ENCODE measurements at places on chromosomes 6 and 20.

- DNase-seq: no peak
Measured at GRCh38 chr20:59125836-59126235, 37.8 kb upstream of the ZNF831 start.

DNA sequence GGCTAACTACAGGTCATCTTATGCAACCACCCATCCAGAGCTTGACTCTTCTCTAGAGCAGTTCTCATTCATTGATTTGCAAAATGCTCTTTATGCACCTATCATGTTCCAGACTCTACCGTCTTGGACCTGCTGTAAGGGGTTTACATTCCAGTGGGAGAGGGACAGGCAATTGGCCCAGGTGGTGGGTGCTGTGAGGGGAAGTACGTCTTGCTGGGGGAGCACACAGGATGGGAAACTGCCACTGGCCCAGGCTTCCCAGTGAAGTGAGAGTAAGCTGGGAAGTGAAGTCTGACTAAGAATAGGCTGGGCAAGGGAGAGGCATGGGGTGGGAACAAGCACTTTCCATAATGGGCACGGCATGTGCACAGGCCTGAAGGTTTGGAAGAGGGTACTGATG is 13.8 kb downstream of the OLIG3 start:
- no peak for DNase-seq

DNA sequence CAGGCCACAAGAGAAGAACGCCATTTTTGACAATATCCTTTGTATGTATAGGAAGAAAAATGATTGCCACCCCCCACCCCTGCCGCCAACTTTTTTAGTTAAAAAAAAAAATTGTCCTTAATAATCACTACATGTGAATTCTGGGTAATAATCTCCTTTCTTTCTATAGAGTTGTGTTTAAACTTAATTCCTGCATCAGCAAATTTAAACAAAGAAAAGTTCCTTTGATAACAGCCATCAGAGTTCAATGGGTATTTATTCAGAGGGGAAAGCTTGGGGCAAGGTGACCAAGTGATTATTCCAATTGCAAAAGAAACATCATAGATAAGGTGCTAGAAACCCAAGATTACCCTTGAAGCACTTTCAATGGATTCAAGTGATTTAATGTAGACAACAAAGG is 47.0 kb downstream of the GCLC start:
- no peak for DNase-seq

DNA sequence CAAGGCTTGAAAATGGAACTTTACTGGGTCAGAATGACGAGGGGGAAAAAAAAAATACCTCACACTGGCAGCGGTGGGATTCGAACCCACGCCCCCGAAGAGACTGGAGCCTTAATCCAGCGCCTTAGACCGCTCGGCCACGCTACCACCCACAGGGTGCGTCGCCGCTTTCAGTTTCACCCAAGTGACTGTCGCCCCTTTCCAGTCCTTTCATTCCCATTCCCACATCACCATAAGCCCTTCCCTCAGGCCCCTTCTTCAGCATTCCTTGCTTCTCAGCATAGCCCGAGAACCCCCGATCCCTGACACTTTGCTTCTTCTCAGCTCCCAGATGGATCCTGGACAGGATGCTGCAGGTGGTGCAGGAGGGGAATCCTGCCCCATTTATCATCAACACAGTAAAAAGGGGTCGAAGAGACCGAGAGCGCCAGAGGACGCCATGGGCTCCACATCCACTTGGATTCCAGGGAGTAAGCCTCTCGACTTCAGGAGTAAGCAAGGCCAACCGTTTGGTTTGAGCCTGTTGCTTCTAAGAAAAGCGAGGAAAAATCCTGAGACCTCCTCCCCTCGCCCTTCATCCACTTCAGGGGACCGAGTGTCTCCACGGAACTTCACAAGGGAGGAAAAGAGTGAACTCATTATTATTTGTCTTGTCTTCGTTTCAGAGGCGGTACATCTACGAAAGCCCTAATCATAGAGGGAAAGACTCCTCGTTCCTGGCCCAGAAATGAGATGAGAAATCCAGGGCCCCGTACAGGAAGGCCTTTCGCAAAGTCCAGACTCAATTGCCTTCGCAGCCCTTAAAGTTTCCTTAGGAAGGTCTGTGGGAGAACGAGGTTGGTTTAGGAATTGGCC is 20.0 kb upstream of the TRIM27 start:
- DNase-seq: peak; percentile 44

DNA sequence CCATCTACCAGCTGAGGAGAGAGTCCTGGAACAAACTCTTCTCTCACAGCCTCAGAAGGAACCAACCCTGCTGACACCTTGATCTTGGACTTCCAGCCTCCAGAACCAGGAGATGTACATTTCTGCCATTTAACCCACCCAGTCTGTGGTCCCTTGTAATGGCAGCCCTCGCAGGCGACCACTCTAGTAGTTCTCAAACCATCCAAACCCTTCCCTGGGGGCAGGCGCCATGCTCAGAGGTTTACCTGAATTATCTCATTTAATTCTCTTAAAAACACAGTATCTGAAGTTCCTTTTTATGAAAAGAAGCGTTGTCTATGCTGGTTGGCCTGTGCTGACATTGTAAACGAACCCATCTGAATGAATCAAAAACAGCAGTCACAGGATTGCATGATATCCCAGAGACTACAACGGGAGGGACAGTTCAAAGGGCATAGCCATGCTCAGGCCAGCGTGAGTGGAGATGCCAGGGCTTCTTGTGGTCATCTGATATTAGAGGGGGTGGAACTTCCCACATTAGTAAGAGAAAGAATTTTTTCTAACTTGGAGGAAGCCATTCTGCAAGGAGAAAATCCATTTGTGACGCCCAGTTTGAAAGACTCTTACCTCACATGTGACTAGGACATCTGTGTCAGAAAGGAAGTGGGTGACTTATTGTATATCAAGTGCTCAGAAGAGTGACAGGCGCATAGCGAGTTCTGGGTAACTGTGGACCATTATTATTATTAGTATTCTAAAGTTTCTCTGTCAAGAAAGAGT is 17.2 kb upstream of the TAGAP start:
- no peak for DNase-seq

DNA sequence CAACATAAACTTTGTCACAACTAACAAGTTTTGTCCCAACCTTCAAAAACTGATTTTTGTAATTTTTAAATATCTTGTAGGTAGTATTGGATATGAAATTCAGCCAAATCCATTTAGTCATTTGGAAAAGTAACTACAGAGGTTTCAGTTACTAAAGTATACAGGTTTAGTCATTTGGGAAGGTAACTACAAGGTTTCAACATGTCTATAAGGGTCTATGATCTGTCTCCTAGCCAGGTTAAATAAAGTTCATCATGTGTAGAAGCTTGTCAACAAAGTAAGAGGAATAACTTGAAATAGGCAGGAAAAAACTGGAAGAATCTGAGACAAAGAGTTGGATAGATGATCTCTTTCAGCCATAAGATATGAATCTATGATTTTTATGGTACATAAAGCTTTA is 229.8 kb downstream of the COL12A1 start:
- no peak for DNase-seq

DNA sequence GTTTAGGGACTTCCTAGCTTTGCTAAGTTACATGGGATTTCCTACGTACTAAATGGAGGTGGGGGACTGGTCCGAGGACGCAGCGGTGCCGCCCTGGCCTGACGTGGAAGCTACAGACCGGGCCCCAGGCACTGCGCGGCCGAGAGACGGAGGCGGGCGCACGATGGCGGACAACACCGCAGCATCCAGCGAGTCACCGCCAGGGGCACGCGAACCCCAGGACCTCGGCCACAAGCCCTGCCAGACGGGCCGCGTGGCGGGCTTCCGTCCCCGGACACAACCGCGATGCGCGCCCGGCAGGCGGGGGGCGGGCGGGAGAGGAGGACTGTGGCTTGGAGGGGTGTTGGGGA is 1516.9 kb upstream of the DEFB115 start:
- no peak for DNase-seq

DNA sequence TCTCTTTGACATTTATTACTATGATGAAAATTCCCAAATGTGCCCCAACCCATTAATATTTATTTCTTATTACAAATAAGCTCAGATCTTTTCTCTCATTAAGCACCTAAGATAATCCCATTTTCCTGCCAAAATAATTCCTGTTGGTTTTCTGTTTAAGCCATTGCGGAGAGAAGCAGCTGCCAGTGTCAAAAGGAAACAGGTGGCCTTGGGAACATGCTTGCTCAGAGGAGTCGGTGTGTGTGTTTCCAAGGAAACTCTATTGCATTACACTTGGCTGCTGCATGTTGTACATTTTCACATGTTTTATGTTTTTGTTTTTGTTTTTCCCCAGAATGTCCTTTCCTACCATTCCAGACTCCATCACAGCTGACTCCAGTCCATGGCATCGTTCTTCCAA is 56.4 kb downstream of the CD24 start:
- DNase-seq: no peak

DNA sequence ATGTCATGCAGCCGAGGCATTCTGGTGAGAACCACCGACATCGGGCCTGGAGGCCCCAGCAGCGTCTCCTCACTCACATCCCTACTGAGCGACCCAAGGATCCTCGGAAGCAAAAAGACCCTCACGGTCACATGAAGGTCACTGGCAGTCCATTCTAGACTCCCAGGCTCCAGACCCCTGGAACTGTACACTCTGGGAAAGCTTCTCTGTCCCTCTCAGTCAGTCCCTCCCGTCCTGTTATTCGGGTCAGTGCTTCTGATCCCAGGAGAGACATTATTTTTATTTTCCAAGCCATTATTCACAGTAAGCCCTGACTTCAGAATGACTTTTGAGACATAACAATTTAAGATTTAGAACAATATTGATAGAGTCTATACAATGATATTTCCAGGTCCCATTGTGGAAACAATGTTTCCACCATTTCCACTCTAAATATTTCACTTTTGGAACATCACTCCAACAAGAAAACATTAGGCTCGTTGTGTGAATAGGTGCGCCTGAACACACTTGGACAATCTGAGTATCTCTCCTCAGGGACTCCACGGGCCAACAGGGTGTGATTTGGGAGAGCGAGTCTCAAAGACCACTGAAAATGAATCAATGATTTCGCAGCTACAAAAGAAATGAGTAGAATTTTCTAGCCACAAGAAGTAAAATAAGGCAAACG is 199.7 kb downstream of the SOD2 start:
- no peak for DNase-seq

GRCh38 chr20:32541323-32542258 is 43.5 kb downstream of the NOL4L start:
- DNase-seq: no peak

- DNase-seq: no peak
Measured at GRCh38 chr6:100490065-100490464, 25.3 kb upstream of the SIM1 start.

GRCh38 chr6:156174031-156174890 is 602.9 kb upstream of the ARID1B start:
- DNase-seq: no peak

DNA sequence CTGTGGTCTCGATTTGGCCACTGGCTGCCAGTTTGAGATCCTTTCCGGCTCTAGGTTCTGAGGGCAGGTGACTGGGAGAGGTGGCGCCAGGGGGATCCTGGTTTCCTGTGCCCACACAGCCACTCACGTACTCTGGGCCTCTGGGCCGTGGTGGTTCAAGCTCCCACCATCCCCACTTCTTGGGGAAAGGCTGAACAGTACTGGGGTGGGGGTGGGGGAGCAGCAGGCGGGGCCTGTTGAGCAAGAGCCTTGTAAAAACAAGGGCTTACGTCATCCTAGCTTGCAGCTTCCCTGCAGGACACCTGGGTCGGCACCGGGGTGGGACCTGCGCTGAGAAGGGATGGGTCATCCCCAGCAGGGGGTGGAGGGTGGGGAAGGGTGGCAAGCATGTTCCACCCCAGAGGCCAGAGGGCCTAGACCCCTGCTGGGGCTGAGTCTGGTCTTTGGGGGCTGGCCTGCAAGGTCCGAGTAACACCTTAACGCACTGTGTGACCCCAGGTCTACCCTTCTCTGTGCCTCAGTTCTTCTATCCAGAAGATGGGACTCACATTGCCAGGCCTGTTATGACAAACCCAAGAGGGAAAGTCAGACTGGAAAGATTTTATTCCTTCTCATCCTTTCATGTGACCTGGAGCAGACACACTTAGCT is 3.1 kb upstream of the CEBPB start:
- DNase-seq: no peak

DNA sequence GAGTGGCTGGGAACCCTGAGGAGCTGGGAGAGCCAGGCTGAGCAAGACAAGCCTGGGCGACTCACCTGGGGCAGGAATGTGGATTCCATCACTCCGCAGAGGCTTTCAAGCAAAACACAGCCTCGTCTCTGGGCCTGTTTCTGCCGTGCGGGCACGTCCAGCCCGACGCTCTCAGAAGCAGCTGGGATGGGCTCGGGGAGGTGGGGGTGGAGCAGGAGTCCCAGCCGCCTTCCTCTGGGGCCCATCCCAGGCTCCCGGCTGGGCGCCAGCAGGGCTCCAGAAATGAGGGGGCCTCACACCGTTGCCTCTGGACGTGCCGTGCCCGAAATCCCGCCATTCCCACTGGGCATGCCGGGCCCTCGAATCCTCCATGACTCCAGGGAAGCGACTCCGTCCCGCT is 8.7 kb upstream of the RPS21 start:
- DNase-seq: no peak

DNA sequence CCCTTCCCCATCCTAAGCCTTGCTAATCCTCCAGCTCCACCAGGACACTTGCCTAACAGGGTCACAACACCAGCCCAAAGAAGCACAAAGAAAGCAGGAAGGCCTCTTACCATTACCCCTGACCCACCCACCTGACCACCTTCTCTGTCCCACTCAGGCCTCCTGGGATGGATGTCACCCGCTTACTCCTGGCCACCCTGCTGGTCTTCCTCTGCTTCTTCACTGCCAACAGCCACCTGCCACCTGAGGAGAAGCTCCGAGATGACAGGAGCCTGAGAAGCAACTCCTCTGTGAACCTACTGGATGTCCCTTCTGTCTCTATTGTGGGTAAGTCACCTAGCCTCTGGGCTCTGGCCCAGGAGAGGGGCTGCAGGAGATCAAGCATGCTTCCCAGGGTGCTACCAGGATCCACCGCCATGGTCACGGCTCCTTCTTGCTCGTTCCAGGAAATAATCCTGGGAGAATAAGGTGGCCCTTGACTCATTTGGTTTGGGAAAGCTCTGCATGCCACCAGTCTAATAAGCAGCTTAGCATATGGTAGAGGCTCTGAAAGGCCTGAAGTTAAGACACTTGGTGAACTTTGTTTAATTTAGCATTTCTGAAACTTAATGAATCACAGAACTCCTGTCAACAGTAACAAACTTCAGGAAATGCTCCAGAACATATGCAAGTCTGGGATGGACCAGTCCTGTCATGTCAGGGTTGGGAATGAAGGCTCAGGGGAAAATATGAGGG is 19.2 kb downstream of the ASIP start:
- no peak for DNase-seq
